Activated T-cell treated with anti-CD3 and anti-CD28 coated beads for 24 hours (primary cell): ENCODE measurements at places on chromosomes 6 and 20.

GRCh38 chr6:162055365-162055764 lies 672.2 kb downstream of the PRKN start:
- DNase-seq, result no peak

DNA sequence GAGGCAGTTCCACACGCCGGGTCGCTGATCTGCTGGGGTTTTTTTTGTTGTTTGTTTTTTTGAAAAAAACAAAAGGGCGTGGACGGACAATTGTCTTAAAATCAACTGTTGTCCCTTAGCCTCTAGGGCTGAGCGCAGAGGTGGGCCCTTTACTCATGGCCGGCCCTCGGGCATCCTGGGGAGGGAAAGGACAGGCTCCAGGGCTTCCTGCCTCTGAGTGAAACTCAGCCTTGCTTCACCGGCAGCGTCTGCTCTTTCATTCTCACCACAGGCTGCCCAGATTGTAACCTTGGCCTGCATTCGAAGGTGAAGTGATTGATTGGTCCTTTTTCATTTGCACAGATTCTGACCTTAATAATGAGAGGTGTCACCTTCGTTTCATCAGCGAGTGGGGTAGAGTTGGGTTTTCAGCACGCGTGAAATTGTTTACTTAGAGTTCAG lies 797 bp downstream of the SMIM13 start:
- peak; percentile 19 for DNase-seq

GRCh38 chr20:63536997-63537524 lies at the start of gene PTK6:
TSS of gene PTK6 (minus strand) at chr20:63537376. CDS start at chr20:63537314, 62 bp downstream.
- no peak for DNase-seq

DNA sequence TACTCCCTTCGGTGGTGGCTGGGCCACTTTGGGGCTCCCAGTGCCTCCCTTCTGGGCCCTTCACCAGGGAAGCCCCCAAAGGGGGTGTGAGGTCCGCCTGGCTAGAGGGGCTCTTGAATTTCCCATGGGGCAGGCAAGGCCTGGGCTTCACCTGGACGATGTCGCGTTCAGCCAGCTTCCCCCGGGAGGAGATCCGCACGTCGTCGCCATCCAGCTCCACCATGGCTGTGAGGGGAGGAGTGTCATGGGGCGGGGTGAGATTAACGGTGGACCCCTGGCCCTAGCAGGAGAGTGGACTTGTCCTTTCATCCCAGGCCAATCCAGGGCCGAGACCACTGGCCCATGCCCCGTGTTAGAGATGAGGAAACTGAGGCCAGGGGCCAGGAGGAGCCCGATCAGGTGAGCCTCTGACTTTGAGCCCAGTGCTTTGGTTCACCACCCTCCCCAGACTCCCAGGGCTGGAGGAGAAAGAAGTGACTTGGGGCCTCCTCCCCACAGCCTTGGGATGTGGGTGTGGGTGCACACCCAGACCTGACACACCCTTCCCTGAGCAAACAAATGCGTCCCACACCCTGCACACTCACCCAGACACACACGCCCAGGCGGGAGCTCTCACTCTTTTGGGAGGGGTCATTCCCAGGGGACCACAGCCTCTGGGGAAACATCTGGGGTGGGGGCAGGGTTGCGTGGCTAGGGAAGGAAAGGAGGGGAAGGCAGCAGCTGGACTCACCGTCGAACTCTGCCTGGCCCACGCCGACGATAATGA lies 46.1 kb downstream of the RAB44 start:
- DNase-seq, result no peak

GRCh38 chr20:50919567-50919966 lies 11.7 kb downstream of the ADNP start:
- DNase-seq, result no peak

DNA sequence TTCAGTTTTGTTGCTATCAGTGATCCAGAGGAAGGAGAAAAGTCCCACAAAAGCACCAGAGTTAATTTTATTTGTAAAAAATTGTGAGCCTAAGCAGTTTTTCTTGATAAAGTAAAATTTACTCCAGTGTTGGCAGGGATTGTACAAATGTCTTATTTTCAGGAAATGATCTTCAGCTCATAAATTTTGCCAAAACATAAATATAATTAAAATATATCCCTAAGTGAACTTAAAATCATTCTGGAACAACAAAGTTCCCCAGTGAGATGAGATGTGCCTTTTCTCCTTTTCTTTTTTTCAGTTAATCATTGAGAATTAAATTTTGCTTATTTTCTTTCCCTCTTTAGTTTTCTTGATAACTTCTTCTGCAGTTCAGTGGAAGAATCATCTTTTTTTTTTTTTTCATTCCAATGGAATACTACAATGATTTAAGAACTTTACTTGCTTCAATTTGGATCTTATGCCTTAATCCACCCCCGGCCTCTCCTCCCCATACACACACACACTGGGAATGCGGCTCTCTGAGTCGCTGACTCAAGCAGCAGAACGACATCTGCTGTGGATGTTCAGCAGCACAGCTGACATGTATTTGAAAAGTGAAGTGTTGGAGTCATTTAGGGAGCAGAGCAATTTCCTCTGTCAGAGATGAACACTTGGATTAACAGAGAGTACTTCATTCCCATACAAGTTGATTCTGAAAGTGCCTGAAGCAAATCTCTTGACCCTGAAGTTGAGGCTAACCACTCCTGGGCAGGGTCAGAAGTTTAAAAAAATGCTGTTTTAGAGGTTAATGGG lies 27.7 kb upstream of the LAMA4 start:
- no peak for DNase-seq

GRCh38 chr6:136720045-136720770 lies 72.1 kb downstream of the MAP3K5 start:
- no peak for DNase-seq

DNA sequence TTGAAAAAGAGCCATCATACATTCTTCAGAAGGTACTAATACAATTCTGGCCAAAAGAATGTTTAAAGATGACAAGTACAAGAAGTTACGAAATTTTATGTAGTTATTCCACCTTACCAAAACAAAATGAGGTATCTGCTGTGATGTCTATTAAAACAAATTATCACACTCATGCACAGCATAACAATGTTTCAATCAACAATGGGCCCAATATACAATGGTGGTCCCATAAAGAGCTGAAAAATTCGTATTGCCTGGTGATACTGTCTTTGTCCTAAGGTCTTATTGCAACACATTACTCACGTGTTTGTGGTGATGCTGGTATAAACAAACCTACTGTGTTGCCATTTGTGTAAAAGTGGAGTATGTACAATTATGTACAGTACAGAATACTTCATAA lies 3.6 kb upstream of the NUP153 start:
- no peak for DNase-seq
